T-helper 9 cell (primary cell): ENCODE measurements at places on chromosomes 2 and 18.

GRCh38 chr2:203583084-203583695 is 48.1 kb upstream of the RAPH1 start:
- no peak for DNase-seq

GRCh38 chr2:68418419-68418818 is 48.7 kb downstream of the FBXO48 start:
- no peak for DNase-seq

- DNase-seq: no peak
Measured at GRCh38 chr2:236728916-236729670, 159.5 kb downstream of the ACKR3 start.

DNA sequence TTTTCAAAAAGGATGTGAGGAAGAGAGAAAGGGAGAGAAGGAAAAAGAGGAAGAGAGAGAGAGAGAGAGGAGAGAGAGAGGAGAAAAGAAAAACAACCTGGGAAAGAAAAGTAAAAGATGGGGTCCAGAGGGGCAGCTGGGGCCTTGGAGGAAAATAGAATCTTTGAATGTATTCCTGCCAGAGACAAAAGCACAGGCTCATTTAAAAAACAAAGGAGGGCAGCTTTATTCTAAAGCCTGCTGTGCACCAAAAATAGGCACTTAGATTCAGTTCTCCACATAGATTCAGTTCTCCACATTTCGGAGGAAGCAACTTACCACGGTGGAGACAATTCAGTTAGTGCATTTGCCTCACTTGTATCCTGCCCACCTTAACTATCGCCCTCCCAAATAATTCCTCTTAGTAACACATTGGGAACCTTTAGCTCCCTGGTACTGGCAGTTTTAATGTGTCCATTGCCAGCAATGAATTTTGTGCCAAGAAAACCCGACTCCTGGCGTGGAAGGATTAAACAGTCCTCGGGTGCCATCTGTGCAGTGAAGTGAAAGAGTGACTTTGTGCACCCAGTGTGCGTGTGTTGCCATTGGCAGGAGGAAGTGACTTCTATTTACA is 71.3 kb downstream of the DPP4 start:
- no peak for DNase-seq

GRCh38 chr2:2890246-2890645 is 487.4 kb downstream of the EIPR1 start:
- DNase-seq: no peak

DNA sequence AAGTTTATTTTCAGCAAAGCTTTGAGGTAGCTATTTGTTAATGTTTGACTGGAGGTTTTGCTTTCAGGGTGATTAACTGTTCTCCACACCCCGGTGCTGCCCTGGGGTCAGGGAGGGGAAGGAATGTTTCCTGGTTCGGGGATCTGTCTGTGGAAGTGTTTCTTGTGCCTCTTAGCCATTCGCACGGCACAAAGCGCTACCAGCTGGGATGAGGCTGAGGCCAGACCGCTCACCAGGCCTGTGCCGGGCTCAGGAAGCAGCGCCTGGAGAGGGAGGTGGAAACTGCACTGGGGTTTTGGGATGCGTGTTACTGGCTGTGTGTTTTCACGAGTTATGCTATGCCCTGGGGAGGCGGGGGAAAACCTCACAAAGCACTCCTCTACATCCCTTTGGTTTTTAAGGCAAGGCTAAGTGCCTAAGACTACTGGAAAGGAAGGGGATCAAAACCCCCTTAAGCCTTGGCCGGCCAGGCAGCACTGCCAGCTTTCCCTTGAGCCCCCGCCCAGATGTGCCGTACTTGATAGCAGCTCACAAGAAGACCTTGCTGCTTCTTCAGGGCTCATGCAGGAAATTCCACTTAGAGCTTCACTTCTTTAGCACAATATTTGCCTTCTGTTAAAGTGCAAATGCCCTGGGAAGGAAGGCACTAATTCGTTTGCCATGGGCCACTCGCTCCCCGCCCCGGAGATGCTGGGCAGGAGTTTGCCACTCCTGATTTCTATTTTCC is 65.7 kb upstream of the CNGA3 start:
- no peak for DNase-seq

DNA sequence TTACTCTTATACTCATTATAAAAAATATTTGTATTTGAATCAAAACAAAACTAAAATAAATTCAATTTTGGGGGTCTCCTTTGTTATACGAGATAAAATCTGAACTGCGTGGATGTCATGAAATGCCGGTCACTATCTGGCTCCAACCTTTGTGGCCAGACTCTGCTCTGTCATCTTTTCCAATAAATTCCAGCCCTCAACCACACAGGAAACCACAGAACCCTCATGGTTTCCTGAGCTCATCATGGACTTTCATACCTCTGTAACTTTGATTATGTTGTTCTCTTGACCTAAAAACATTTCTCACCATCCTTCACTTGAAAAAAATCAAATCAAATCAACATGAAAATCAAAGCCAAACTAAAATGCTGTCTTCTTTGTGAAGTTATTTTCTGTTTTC is 724.7 kb downstream of the METTL4 start:
- DNase-seq: no peak

DNA sequence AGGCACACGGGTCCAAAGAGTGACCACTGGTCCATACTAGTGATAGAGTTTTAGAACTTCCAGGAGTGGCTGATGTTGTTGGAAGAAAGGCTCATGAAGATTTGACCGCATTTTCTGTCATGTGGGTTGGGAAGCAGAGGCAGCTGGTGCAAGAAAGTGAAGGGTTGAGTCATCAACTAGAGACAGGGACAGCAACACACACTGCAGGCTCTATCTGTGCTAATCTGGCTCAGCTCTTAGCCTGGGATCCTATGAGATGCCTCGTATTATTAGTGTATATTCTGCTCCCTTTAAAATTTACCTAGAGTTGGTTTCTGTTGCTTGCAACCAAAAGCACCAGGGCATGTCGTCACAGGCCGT is 2.5 kb upstream of the SH3RF3 start:
- DNase-seq: no peak

GRCh38 chr2:16240402-16240801 is 300.1 kb downstream of the MYCN start:
- no peak for DNase-seq

DNA sequence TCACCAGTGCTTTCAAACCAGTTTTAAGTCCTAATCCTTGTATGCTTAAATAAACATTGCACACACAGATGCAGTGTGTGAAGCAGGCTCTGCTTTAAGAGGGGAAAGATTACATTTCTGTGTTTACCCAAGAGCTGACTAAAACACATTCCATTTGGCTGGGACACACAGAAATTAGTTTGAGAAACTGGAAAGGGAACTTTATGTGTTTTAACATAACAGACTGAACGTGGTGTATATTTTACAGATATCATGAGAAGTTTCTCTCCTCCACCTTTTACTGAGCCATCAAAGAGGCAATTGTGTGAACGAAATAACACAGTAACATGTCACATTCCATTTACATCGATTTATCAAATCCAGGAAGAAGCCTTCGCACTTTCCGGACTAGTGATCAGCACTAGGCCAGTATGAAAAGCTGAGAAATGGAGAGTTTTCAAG is 121.8 kb downstream of the MAIP1 start:
- no peak for DNase-seq

- no peak for DNase-seq
Measured at GRCh38 chr2:424306-425171, 136.6 kb upstream of the ALKAL2 start.

GRCh38 chr2:36456227-36457175 is 100.9 kb downstream of the CRIM1 start:
- DNase-seq: no peak

GRCh38 chr2:173161040-173161439 is 85.4 kb downstream of the MAP3K20 start:
- no peak for DNase-seq

DNA sequence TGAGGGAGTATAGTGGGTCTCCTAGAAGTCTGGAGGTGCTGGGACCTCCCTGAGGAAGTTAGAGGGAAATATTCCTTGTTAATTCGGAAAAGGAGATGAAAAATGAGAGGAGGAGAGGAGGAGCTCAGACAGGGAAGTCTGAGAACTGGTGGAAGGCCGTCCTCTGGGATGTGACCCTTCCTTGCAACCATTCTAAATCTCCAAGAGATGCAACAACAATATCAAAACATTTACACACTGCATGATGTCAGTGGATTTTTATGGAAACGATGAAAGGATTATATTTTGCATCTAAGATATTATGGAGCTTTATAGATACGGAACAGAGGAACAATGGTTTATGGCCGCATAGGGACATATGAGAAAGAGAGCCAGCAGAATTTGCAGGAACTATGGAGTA is 49.8 kb upstream of the COBLL1 start:
- DNase-seq: no peak

DNA sequence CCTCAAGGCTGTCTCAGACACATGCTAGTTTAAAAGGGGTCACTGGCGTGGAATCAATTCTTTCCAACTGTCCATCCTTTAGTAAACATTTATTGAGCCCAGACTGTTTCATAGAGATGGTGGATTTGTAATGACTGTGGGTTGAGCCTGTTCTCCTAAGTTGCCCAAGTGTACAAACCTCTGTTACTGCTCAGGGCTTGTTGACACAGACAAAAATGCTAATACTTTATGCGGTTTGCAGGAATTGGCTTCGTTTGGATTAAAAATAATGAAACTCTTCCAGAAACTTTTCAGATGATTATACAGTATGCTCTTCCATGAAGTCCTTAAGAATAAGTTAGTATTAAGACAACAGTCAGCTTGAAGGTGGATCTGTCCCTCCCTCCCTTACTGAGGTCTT is 83.6 kb upstream of the MGAT5 start:
- no peak for DNase-seq

DNA sequence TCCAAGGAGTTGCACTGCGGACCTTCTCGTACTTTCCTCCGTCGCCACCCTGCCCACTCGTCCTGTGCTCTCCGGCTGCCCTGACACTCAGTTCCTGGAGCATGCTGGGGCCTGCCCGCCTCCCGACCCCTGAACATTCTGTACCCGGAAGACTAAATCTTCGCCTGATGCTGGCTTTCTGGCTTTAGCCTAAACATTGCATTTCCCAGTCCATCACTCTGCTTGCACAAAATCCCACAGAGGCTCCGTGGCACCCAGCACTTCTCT is 550 bp upstream of the SFXN5 start:
- no peak for DNase-seq

DNA sequence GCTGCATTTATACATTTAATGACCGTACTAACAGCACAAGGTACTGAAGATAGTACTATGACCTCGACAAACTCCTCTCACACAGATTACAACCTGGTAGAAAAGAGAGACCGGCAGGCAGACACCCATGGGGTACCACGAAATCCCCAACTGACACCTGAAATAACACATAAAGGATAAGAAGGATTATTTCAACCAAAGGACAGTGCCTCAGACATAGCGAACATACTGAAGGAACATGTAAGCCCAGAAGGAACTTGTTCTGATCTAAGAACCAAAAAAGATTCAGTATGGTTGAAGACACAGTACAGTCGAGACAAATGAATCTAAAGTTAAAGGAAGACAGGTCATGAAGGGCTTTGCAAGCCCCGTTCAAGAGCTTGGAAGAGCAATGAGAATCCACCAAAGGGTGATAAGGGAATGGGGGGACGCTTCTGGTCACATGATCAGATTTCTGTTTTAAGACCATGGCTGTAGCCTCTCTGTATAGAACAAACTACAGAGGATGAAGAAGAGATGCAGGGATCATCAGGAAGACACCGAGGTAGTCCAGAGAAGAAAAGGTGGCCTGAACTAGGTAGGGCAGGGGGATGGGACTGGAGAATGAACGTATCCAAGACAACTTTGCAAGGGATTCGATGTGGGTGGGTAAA is 902 bp downstream of the MCFD2 start:
- DNase-seq: no peak

DNA sequence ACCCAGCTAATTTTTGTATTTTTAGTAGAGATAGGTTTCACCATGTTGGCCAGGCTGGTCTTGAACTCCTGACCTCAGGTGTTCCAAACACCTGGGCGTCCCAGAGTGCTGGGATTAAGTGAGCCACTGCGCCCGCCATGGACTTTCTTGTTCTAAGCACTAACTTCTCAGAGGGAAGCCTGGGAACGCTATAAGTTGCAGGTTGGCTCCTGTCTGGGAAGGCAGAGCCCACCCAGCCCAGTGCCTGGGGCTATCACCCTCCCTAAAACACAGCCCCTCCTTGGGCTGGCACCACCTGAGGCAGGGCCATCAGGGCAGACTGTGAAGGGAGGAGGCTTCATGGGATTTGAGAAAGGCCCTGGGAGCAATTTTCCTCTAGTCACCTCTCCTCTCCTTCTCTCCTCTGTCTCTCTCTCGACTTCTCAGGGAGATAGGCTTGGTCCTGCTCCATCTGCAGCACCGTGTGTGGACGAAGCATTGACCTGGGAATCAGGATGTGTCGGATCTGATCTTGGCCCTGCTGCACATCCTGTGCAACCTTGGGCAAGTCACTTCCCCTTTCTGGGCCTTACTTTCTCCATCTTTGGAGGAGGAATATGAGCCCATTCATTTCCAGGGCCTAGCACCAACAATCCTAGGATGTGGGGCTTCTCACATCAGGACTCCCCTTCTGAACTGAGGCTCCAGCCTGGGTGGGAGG is 10.9 kb downstream of the PSD4 start:
- DNase-seq: no peak

- no peak for DNase-seq
Measured at GRCh38 chr2:127061375-127062273, 45.3 kb downstream of the BIN1 start.

- DNase-seq: no peak
Measured at GRCh38 chr2:72415781-72416475, 268.3 kb upstream of the CYP26B1 start.
